Left ventricle myocardium inferior (tissue), 1 donor: ENCODE measurements at places on chromosomes 13 and 19. TPM values are rescaled to one million over a fixed set of nuclear protein-coding genes. Genes with fewer than 3 reads are reported as not detected.

ZNF791 gene
- 15.4 TPM for total RNA-seq

DNA sequence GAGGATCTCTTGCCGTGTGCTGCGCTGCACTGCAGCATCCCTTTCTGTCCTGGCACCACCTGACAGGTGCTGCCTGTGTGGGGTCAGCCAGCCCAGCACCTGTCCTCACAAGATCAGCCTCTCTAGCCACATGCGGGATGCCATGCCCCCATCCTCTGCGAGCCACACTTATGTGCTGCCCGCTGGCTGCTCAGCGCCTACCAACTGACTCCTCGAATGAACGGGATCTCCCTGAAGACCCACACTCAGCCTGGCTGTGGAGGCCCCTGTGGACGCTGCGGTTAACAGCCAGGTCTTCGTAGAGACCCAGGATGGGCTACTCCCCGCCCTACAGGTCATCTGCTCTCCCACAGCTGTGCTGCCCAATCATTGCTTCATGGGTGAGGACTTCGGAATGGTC is 106.1 kb downstream of the DOCK9 start:
- DNase-seq = no peak

- no peak for DNase-seq
These were observed 75.3 kb downstream of the TEX29 start for GRCh38 chr13:111395511-111396393.

DNA sequence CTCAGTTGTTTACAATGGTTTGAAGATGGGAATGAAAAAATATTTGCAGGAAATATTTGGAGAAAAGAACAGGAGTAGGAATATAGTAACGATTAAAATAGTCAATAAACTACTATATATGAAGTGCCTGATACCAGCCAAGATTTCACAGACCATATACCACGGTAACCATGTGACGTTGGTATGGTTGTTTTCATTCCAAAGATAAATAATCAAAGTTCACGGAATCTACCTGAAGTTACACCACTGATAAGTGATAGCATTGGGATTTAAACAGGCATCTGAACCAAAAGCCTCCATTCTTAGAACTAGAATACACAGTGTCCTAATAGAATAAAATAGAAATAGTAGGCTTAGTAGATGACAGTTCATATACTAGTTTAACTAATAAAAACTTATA is 123.5 kb downstream of the RBM26 start:
- no peak for DNase-seq

- no peak for DNase-seq
These were observed 232.5 kb downstream of the SLC7A1 start for GRCh38 chr13:29362849-29363604.

KCNJ14 gene
- 0.27 TPM for total RNA-seq

SEMA6B gene
- 7.2 TPM for total RNA-seq
